ENCODE measurements at places on chromosomes 4 and X. TPM values are rescaled to one million over a fixed set of nuclear protein-coding genes. Genes with fewer than 3 reads are reported as not detected.

MAML3 gene
- 7.7 TPM for total RNA-seq

DNA sequence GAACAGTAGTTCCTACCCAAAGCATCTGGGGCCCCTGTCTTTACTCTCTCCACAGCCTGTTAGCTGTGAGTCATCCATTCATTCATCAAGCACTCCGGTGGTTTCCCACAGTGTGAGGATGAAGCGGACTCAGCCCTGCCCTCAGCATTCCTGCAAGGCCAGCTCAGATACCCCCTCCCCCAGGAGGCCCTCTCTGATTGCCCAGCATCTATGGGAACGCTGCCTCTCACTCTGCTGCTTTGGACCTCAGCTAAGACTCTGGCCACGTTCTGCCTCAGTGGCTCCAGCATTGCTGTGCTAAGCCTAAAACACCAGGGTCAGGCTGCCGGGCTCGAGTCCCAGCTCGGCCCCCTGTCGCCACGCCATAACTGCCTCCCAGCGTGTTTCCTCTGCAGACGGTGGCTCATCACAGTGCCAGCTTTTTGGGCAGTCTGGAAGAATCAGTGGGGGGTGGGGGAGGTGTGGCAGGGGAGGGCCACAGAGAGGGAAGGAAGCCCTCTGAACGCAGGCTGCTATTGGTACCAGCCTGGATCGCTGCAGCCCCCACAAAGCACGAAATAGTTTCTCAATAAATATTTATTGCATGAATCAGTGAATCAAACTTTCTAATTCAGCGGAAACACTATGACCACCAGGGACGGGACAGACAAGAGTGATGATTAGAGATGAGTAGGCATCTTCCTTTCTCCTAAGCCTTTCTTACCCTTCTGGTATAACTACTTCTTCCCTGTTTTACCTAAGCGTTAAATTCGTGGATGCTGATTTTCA is 74.4 kb downstream of the SORCS2 start:
- no peak for DNase-seq

DNA sequence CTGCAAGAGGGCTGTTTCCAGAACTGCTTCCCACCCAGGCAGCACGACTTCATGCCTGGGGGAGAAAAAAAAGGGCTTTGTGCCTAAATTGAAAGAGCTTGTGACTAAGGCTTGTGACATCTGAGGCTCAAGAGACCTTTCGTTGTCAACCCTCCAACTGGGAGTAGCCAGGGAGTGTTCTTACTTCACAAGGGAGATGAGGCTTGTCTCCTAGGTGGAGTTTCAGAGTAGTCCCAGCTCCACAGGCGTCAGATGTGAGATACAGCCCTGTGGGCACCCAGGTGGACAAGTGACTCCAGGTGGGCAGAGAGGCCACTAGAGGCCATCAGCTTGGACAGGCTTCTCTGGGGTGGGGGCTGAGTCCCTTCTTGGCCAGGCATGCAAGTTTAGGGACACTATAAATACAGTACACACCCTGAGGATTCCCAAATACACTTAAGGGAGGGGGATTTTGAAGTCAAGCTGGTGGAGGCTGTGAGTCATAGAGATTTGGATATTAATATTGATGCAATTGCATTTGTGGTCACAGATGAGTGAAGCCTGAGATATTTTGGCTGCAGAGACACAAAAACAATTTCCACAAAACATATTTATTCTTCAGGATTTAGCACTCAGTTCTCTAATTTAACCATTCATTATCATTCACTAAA is 40.1 kb upstream of the SETD7 start:
- no peak for DNase-seq

- DNase-seq: no peak
Observed at GRCh38 chrX:63764946-63765345, 20.1 kb downstream of the ARHGEF9 start.

GRCh38 chr4:79446145-79446544 is 38.1 kb upstream of the GK2 start:
- DNase-seq: no peak

SAGE1 gene
- not detected for total RNA-seq

DNA sequence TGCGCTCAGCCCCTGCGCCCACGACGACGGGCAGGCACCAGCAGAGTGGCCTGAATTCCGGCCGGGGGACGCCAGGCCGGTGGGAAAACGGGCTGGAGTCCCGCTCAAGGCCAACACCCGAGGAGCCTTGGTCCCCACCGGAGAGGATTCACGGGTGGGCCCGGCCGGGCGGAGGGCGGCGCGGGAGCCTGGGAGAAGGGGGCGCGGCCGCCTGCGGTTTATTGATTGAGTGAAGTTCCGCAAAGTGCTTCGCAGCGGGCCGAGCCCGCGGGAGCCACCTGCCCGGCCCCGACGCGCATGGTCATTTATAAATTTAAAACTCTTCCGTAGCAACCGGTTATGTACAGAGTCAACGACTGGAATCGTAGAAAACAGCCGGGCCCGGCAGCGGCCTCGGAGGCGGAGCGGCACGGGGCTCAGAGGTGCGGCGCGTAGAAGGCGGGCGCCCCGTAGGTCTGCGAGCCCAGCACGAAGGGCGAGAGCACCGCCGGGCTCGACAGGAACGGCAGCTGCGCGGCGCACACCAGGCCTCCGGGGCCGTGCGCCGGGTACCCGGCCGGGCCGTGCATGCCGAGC is 3.6 kb downstream of the NKX1-1 start:
- DNase-seq: peak; percentile 41

DNA sequence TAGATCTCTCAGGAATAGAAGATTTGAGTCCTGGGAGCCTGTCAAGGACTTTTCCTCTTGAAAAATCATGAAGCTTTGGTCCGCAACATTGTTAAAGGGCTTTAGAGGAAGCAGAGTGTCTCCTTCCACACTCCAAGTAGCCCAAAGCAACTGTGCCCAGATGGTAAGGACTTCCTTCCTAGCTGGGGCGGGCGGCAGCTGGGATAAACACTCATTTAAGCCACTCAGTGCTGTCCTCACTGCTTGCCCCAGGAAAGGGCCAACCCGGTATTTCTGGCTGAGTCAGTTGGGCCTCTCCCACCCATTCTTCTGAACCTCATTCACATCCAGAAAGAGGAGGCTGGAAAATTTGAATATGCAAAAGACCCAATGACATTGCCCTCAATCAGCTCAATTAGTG is 144.3 kb downstream of the CHIC2 start:
- no peak for DNase-seq

- no peak for DNase-seq
Observed at GRCh38 chrX:75155447-75155826, 646 bp downstream of the ABCB7 start.

- DNase-seq: no peak
Observed at GRCh38 chrX:80917919-80918318, 108.2 kb upstream of the BRWD3 start.

GRCh38 chr4:159705334-159705733 is 602.5 kb downstream of the RAPGEF2 start:
- no peak for DNase-seq

GRCh38 chrX:85454295-85454694 is 74.8 kb upstream of the POF1B start:
- DNase-seq: no peak

- DNase-seq: no peak
Observed at GRCh38 chr4:25161593-25161950, 1.3 kb upstream of the SEPSECS start.

DNA sequence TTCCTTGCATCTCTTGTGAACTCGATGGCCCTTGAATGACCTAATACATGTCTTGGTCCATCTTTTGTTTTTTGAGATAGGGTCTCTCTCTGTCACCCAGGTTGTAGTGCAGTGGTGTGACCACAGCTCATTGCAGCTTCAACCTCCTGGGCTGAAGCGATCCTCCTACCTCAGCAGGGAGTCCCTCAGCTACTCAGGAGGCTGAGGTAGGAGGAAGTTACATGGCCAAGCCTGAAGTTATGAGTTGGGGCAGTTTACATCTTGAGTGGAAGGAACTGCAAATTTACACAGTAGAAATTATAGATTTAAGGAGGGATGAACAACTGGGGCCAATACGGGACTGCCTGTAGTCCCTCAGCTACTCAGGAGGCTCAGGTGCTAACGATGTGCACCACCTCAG is 97.2 kb upstream of the METTL14 start:
- DNase-seq: no peak

DNA sequence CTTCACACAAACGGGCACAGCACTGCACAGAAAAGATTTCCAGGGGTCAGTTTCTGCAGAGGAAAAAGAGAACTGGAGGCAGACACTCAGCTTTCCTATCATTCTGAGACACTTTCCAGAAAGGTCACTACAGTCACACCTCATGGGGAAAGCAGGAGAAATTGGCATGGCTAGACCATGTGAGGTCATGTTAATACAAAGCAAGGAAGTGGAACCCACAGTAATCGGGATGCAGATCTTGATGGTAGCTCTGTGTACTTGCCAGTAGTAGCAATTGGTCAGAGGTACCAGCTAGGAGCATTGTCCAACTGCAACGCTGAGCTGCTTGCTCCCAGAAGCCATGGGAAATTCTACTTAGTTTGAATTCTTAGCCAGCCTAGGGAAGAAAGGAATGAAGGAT is 255.3 kb upstream of the PCDH10 start:
- DNase-seq: no peak

GRCh38 chr4:122584519-122584918 is 36.3 kb downstream of the IL21 start:
- DNase-seq: no peak

HOPX gene
- 78.7 TPM for total RNA-seq

UGT2B28 gene
- not detected for total RNA-seq

DNA sequence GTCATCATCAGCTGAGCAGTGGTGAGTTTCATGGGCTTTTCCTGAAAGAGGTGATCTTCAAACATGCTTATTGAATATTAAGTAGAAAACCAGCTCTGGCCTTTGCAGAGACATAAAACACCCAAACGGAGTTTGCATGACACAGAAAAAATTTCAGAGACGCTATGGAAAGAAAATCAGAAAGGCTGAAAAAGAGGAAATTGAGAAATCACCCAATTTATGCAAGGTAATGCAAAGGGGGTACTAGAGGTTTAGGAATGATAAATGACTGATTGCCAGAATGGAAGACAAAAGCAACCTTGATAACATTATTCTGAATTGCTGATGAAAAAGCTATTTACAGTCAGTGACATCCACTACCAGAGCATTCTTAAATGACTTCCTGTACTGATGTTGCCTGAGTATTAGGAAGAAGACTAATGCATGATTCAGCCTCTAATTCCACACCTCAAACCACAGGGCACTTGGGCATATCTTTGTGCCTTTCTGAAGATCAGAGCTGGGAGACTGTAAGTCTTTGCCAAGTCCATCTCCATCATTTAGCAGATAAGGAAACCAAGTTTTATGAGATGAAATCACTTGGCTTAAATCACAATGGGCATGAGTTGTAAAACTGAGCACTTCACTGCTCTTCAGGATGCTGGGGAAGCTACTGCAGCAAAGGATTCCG is 565.7 kb downstream of the PPARGC1A start:
- no peak for DNase-seq

GRCh38 chr4:128393101-128393704 is 105.6 kb upstream of the PGRMC2 start:
- DNase-seq: no peak

NEUROG2 gene
- 36.7 TPM for total RNA-seq

- no peak for DNase-seq
Observed at GRCh38 chr4:71110499-71110898, 117.0 kb downstream of the DCK start.

- no peak for DNase-seq
Observed at GRCh38 chr4:159016593-159017024, 86.3 kb upstream of the RAPGEF2 start.

DNA sequence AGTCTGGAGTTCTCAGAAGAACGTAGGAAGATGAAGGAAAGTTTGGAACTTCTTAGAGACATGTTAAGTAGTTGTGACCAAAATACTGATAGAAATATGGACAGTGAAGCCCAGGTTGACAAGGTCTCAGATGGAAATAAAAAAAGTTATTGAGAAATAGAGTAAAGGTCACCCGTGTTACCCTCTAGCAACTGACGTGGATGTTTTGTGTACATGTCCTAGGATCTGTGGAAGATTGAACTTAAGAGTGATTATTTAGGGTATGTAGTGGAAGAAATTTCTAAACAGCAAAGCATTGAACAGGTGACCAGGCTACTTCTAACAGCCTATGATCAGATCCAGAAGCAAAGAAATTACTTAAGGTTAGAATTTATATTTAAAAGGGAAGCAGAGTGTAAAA is 1020.4 kb downstream of the FSTL5 start:
- DNase-seq: no peak

CDK16 gene
- 66.4 TPM for total RNA-seq

DNA sequence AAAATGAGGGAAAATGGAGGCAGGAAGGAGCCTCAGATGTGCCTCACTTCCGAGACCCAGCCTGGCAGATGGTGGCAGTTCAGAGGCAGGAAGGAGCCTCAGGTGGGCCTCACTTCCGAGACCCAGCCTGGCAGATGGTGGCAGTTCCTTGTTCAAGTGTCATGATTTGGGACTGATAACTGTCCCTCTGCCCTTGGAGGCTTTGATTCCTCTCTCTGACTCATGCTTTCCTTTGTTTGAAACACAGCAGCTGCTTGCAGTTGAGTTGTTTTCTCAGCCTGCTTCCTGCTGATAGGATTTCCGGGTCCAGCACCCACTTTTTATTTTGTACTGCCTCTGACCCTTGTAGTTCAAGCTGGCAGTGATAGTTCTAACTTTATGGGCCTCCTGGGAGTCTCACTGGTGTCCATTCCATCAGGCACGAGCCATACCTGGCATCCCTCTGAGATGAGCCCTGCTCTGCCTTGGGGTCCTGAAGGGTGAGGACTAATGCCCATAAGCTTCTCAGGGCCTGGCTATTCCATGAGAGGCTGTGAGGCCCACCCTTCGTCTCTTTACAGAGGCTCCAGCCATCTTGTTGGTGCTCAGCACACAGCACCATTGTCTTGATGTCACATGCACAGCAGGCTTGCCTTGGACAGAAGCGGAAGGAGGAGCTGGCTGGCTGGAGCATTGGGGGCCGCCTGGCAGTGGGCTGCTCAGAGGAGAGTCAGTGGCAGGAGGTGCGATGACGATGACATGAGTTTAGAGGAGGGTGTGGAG is 13.0 kb downstream of the RGS12 start:
- no peak for DNase-seq

DNA sequence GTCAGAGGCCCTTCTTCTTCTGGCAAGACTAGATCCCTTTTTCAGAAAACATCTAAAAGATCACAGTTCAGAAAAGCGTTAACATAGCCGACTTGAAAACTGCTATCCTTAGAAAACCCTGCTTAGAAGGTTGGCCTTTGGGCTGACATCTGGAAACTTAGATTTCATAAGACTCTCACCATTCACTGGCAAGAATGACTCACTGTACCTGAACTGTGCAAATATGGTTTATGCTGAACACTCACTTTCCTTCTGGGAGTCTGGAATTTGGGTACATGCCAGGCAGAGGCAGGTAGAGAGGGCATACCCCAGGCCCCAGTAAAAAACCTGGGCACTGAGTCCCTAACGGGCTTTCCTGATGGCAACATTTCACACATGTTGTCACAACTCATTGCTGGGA is 88.8 kb upstream of the GPC3 start:
- no peak for DNase-seq

DNA sequence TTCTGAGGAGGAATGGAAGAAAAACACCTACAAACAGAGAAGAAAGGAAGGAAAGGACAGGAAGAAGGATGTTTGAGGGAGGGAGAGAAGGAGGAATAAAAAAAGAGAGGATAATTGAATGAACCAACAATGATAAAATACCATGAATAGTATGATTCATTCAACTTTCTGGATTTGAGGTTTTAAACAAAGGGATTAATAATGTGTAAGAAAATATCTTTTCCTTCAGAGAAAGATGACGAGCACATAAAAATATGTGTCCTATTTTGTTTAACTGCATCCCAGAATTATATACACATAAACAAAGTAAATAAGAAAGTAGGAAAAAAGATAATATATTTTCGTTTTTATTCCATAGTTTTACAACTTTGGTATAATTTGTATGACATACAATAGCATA is 1380.4 kb downstream of the STIM2 start:
- DNase-seq: no peak

Data from frontal cortex (tissue), 4 donors.